ENCODE measurements at places on chromosomes 16 and 17.
A peak's percentile ranks its signal among the peaks of the same experiment; 100 is the strongest.

DNA sequence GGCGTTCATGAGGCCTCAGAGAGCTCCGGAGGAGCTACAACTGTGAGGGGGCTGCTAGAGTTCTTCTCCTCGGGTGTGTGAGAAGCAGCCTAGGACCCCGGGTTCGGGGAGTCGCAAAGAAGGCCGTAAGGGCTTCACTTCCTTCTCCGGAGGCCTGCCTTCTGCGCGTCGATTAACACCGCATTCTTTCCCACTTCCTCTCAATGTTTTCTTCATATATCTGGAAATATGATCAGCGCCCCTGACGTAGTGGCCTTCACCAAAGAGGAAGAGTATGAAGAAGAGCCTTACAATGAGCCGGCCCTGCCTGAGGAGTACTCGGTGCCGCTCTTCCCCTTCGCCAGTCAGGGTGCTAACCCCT, 449 bp downstream of the SMCR8 start:
- no peak for DNase-seq

GRCh38 chr17:80936723-80937122, 54.9 kb upstream of the CHMP6 start:
- DNase-seq: peak; percentile 2

GRCh38 chr17:56773124-56773523, 60.6 kb downstream of the C17orf67 start:
- no peak for DNase-seq

DNA sequence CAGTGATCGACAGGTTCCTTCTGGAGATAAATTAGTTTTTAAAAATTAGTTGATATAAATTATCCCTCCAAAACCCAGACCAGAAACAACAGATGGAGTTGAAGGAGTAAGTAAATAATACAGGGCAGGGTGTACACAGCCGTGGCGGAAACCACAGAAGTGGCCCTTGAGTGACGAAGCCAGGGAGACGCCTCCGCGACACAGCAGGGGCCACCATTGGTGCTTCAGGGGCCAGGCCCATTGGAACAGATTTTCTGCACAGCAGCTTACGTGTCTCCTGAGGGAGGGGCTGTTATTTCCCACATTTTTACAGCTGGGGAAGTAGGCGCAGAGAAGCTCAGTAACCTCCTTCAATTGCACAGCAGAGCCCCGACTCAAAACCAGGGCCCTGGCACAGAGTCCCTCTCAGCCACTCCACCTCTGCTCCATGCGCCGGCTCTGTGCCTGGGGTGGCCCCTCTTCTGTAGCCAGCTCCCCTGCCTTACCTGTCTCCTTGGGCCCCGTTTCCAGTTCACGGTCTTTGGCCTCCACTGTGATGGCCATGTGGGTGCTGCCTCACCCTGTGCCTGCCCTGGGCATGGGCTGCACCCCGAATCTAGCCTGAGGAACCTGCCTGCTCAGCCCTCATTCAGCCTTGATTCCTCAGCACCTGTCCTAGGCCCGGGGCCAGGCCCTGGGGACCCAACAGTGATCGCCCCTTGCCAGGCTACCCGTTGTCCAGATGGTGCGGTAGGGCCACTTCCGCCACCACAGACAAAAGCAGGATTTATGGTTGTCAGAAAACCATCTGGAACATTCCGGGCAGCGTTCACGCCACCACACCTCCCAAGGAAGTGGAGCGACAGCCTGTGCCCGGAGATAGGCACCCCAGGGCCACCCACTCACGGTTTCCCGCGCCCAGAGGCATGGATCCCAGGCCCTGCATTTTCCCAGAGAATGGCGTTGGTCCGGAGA, 128.5 kb upstream of the GSE1 start:
- no peak for DNase-seq

DNA sequence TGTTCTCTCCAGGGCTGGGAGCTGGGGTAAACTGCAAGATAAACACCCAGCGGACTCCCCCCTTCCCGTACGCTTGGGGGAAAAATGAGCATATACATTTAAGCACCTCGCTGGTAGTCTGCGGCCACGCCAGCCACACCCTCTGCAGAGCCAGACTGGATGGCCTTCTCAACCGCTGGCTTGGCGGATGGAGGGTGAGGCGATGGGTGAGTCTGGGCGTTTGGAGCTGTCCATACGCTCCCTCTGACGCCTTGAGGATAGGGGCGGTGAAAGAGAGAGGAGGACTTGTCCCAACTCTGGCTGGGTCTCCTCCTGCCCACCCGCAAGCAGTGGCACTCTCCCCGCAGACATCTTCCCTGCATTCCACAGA, 1.0 kb downstream of the ITGA3 start:
- peak; percentile 41 for DNase-seq

Data from WTC11 (cell line).